Spinal cord (tissue), 10 donors: ENCODE measurements at places on chromosomes 2 and 18. TPM values are rescaled to one million over a fixed set of nuclear protein-coding genes. Genes with fewer than 3 reads are reported as not detected.

Gene M1AP
- 0.33 TPM for total RNA-seq

Gene BOLL
- not detected for total RNA-seq

Gene DTNA
- 123 TPM for total RNA-seq

Gene CXCR1
- total RNA-seq, result not detected

Gene HOXD13
- not detected for total RNA-seq

Gene GREB1L
- 13.8 TPM for total RNA-seq
